ENCODE measurements at places on chromosomes 5 and 9.

GRCh38 chr5:129027260-129027659, 62.0 kb downstream of the SLC27A6 start:
- DNase-seq = no peak

- no peak for DNase-seq
These were observed 96.7 kb upstream of the CHD1 start for GRCh38 chr5:99025298-99026045.

DNA sequence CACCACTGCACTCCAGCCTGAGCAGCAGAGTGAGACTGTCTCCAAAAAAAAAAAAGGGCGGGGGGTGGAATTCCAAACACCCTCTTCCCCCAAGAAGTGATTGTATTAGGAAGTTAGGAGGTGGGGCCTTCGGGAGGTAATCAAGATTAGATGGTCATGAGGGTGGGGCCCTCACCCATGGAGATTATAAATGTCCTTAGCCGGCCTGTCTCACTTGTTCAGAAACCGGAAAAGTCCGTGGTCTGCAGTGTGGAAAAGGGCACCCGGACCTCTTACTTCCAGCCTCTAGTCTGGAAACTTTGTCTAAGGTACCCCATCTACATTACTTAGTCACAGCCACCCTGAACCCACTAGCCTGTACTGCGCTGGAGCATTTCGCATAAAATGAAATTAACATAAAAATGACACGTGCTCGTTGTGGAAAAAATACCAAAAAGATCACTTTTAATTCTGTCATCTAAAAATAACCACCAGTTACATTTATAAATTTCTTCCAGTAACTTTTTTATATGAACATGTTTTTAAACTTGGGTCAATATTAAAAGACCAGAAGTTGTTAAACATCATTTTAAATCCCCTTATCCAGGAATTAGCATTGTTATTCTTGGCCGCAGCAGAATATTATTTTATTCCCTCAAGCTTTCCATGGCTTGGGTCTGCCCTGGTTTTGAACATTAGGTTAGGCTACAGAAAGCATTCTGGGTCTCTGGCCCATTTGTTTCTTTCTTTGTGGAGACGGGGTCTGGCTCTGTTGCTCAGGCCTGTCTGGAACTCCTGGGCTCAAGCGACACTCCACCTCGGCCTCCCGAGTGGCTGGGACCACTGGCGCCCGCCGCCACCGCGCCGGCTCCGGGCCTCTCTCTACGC, 1.2 kb upstream of the CKS2 start:
- no peak for DNase-seq

DNA sequence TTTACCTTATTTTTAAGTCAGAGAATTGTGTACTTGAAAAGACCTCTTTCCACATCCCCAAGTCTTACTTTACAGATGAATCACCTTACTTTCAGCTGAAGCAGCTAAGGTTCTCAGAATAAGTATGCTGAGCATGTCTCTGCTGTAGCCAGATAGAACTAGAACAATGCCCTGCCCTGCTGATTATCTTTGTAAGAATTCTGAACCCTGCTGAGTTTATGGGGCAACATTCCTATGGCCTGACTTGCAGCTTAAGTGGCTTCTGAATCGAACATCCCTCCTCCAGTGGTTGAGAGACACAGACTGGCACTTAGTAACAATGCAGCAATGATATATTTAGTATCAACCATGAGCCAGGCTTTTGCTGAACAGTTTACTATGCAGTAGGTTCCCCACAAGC, 592.0 kb upstream of the WWC1 start:
- no peak for DNase-seq

DNA sequence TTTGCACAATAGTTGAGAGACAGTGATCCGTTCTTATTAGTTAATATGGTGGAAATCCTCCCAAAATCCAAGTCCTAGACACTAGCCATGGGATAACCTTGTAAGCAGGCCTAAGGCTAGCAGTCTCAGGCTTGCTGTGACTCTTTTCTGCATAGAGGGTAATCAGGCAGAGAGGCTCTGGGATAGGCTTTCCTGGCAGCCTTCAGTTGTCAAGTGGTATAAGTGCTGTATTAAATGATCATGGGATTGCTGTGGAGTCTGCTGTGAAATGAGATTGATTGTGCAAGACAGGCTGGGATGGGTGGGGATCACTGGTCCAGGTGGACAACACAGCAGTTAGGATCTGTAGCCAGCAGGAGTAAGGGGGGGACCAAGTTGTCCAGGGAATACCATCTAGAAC, 416.4 kb downstream of the TLE4 start:
- DNase-seq = no peak
